KBM-7 (cell line): ENCODE measurements at places on chromosomes 5 and 9.

- DNase-seq: peak; percentile 66
Observed at GRCh38 chr5:149445739-149446369, 66.8 kb upstream of the IL17B start.

- no peak for DNase-seq
Observed at GRCh38 chr5:31987985-31988710, 186.0 kb downstream of the GOLPH3 start.

GRCh38 chr5:14108170-14108996 lies 34.8 kb upstream of the TRIO start:
- DNase-seq: peak; percentile 73

- no peak for DNase-seq
Observed at GRCh38 chr5:61229416-61229815, 67.1 kb upstream of the SMIM15 start.

- DNase-seq: peak; percentile 50
Observed at GRCh38 chr9:36142510-36143244, 6.1 kb downstream of the GLIPR2 start.

DNA sequence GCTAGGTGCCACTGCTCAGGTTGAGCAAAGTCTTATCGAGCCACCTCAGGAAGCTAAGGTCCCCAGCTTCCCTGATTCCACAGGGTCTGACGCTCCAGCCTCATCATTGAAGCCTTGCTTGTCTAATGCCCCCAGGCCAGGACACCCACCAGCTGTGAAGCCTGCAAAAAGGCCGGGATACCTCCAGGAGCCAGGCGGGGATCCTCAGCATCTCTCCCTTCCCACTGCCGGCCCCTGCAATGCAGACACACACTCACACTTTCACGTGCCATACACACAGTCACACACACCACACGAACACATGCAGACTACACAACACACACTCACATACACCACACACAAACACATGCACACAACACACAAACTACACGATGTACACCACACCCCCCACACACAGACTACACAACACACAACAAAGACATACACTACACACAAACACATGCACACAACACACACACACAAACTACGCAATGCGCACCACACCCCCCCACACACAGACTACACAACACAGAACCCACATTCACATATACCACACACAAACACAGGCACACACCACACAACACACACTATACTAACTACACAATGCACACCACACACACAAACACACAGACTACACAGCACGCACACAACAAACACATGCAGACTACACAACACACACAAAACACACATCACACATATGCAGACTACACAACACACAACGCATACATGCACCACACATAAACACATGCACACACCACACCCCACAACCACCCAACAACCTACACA lies 17.8 kb upstream of the S1PR3 start:
- DNase-seq: no peak

DNA sequence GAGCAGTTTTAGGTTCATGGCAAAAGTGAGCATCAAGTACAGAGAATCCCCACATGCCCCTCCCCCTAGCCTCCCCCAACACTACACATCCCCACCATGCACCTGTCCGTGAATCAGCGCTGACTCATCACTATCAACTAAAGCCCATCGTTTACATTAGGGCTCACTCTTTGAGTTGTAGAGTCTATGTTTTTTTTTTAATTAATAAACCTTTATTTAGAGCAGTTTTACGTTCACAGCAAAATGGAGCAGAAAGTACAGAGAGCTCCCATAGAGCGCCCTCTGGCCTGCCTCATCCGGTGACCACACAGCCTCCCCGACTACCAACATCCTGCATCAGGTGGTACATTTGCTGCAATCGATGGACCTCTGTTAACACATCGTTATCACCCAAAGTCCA lies 47.9 kb upstream of the UNC5A start:
- no peak for DNase-seq

- DNase-seq: no peak
Observed at GRCh38 chr5:1001406-1002270, 7.0 kb upstream of the NKD2 start.

- DNase-seq: no peak
Observed at GRCh38 chr9:105128908-105129600, 115.4 kb upstream of the SLC44A1 start.

GRCh38 chr9:19102181-19102630 lies 498 bp downstream of the HAUS6 start:
- peak; percentile 74 for DNase-seq

GRCh38 chr9:17064558-17064957 lies 70.3 kb upstream of the CNTLN start:
- DNase-seq: no peak

DNA sequence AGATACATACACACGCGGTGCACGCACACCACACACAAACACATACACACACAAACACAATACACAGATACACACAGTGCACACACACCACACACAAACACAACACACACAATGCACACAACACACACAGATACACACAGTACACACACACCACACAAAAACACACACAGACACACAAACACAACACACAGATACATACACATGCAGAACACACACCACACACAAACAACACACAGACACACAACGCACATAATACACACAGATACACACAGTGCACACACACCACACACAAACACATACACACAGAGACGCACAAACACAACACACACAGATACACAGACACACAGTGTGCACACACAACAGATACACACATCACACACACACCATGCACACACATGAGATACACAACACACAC lies 5.9 kb upstream of the CCDC187 start:
- DNase-seq: no peak

GRCh38 chr9:107409581-107410389 lies 79.8 kb downstream of the KLF4 start:
- no peak for DNase-seq

DNA sequence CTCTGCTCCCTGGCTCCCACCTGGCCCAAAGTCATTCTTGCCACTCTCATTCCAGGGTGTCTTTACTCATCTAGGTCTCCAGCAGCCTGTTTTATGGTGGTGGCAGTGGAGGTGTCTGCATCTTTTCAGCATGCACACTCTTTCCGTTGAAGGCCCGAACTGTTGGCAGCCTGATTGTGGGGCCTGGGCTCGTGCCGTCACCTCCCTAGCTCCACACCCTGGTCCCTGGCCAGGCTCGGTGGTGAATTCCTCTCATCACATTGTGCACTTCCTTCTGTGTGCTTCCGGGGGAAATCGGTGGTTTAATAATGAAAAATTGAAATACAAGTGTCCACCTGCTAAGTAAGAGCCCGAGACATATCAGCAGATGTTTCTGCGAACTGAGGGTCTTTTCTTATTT lies 214.3 kb downstream of the TRIO start:
- DNase-seq: no peak

GRCh38 chr5:150066901-150067396 lies 19.4 kb downstream of the CSF1R start:
- DNase-seq: no peak

- no peak for DNase-seq
Observed at GRCh38 chr5:176768174-176768970, 42.0 kb upstream of the UNC5A start.

DNA sequence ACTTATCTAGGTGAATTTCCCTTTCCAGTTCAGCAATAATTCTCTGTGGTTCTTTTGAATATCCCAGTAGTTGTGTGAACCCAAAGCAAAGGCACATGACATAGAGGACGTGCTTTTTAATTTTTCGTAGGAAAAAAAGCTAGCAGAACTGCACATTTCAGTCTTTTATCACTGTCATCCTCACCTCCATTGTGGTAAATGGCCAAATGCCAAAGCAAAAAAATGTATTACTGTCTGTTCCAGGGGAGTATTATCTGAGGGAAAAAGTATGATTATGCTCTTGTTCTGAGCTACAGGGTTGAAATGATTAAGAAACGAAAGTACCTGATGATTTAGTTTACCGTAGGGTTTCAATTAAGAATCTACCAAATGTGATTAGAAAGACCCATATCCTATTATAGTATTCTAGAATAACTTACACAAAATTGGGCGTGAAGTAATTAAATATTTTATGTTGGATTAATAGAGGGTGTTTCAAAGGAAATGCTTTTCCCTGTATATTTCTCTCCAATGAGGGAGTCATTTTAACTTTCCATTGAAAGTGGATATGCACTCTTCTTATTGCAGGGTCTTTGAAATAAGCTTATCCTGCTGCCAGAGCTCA lies 62.7 kb downstream of the CAVIN4 start:
- no peak for DNase-seq

GRCh38 chr9:132040246-132040645 lies 39.4 kb downstream of the MED27 start:
- no peak for DNase-seq

GRCh38 chr9:125495172-125496119 lies 211.6 kb downstream of the MAPKAP1 start:
- no peak for DNase-seq

DNA sequence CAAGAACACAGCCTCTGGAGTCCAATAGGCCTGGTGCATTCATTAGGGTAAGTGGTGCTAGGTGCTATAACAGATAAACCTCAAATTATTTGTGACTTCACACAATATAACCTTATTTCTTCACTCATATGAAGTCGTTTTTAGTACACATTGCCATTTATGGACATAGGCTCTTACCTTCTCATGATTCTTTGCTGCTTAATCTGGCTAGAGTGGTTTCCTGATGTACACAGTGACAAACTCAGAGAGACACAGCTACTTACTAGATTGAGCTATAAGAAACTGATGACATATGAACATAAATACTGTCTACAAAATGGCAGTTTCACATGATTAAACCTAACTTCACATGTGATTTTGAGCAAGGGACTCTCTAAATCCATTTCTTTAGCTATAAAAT lies 14.2 kb upstream of the SUB1 start:
- DNase-seq: no peak

DNA sequence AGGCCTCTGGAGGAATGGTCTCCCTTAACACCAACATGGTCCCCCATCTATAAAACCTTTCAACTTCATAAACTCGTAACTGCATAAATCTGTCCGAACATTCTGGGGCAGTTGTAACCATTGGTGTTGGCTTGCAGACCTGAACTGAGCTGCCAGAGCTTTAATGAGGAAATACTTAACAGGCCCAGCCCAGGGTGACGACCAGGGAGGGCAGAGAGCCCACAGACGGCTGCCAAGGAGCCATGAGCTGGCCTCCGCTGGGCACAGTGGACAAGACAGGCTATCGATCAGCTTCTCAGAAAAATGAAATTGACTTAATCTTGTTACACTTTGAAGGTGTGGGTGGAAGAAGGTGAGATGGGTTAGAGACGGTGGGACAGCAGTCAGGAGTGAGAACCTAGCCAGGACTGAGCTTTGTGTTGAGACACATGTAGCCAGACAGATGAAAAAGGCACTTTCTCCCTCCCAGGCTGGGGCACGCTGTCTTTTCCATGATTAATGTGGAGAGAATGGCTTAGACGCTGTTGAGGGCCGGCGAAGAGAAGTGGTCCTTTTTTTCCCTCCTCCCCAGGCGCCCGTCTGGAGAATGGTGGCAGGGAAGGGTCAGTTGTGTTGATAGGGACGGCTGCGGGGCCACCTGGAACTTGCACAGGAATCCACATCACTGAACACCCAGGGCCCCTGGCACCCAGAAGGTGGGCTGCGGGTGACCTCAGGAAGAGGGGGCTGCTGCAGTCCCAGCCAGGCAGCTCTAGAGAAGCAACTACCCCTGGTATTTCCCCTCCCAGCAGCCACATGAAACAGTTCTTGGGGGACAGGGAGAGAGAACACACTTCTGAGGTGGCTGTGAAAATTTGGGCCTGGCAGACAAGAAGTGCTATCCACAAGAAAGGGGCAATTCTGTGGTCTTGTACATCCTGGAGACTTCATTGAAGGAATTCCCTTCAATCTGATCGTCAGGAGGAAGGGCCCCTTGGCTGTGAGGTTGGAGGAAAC lies 27.3 kb upstream of the TCOF1 start:
- DNase-seq: no peak

DNA sequence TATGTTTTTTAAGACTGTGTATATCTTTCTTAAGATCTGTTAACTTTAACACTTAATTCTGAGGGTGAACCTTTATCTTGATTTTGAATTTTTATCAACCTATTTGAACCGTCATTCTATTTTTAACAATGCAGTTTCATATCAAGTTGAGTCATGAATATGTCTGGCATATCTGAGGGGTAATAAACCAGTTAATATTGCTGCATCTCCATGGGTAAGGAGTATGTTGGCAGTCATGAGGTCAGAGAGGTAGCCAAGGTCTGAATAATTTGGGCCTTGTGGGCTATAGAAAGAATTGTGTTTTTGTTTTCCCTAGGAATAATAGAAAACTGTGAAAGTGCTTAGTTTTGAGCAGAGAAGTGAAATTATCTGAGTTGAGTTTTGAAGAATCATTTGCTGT lies 419.0 kb downstream of the PLK2 start:
- no peak for DNase-seq

GRCh38 chr5:120260651-120261050 lies 203.4 kb upstream of the PRR16 start:
- DNase-seq: no peak

- no peak for DNase-seq
Observed at GRCh38 chr9:684941-685340, 156.6 kb upstream of the DMRT1 start.

DNA sequence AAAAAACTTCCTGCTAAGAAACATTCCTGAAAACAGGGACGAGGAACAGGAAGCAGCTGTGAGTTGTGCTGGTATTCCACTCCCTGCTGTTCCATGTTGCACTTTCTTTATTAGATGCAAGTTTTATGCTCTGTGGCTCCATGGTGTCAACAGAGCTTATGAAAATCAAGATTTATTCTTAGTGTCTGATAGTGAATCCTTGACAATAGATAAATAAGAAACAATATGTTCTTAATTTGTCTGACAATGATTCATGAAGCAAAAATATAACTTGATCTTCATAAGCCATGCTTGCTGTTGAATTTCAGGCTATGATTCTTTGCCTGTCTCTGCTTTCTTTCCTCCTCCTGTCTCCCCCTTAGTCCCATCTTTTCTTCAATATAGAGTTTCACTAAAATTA lies 119.6 kb downstream of the DROSHA start:
- DNase-seq: no peak

DNA sequence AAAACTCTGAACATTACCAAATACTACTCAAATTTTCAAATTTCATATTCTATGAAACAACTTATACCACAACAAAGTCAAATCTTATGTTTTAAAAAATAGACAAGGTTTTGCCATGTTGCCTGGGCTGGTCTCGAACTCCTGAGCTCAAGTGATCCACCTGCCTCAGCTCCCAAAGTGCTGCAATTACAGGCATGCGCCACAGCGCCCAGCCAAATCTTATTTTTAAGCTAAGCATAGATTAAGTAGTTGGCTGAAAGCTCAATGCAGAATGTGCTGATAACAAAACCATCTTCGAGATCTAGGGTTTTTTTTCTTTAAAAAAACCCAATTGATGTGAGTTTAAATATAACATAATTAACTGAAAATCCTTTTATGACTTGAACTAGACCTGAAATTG lies 6.4 kb downstream of the LMBRD2 start:
- no peak for DNase-seq

DNA sequence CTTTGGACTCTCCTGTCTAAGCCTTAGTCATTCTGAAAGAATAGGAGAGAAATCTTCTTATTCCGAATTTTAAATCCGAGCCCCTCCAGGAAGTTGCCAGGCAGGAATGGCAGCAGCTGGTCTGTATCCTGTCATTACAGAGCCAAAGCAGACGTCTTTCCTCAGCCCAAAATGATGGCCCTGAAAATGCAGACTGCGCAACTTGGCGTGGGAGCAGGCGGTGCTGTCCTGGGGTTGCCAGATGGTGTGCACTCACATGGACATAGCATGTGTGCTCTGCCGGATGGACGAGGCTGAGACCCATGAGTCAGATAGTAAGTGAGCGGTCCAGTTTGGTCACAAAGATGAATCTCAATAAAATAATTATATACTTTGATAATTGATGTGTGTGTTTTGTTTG lies 410.4 kb downstream of the KCTD16 start:
- DNase-seq: no peak
